ENCODE measurements at places on chromosomes 13 and 19.

GRCh38 chr13:49374585-49375290 lies 69.1 kb downstream of the CAB39L start:
- no peak for DNase-seq

- peak; percentile 93 for DNase-seq
Measured at GRCh38 chr19:58150328-58150921, at the start of gene ZNF329. Gene ZNF329 (minus strand): TSS chr19:58150789. CDS start chr19:58129503, 21,286 bp downstream.

- DNase-seq: no peak
Measured at GRCh38 chr19:43305642-43306041, 36.3 kb upstream of the PSG9 start.

- DNase-seq: no peak
Measured at GRCh38 chr19:12703046-12703445, 6.6 kb upstream of the FBXW9 start.

- no peak for DNase-seq
Measured at GRCh38 chr13:67841071-67841470, 610.9 kb upstream of the PCDH9 start.

- no peak for DNase-seq
Measured at GRCh38 chr19:29618871-29619270, 12.8 kb downstream of the POP4 start.

GRCh38 chr13:100108913-100109507 lies 20.1 kb downstream of the PCCA start:
- no peak for DNase-seq

DNA sequence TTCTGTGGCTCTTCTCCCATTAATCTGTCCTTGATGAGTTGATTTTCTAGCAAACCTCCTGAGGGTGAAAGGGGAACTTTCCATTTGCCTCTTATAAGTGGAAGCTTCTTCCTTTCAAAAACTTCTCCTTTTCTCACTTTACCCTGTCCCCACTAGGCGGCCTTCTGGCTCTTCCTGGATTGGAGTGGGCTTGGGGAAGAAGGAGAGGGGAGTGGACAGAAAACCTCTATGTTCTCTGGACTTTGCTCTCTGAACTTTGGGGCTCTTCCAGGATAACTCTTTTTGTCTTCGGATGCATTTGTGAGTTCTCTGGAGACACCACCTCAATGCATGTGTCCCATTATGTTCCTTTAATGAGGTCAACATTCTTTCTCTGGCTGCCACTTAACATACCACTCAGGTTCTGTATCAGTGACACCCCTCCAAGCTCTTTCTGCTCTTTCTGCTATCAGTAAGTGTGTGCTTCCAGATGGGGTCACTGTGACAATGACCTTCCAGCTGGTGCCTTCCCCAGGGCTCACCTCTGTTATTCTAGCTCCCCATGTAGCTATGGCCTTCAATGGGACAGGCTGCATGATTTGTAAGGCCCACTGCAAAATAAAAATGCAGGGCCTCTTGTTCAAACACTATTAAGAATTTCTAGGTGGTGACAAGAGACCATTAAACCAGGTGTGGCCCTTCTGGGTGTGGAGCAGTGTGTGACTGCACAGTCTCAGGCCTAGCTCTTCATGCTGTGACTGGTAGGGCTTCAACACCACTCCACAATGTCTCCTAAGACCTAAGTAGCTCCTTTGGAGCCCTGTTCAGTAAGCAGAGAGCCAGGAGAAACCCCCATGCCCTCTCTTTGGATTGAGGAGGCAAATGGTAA lies 389.2 kb downstream of the EFNB2 start:
- DNase-seq: no peak

All from CD4-positive, alpha-beta T cell treated with Interleukin-4 for 1 hour (primary cell).